ENCODE measurements at places on chromosomes 1 and 21. TPM values are rescaled to one million over a fixed set of nuclear protein-coding genes. Genes with fewer than 3 reads are reported as not detected.
A peak's percentile ranks its signal among the peaks of the same experiment; 100 is the strongest.

DNA sequence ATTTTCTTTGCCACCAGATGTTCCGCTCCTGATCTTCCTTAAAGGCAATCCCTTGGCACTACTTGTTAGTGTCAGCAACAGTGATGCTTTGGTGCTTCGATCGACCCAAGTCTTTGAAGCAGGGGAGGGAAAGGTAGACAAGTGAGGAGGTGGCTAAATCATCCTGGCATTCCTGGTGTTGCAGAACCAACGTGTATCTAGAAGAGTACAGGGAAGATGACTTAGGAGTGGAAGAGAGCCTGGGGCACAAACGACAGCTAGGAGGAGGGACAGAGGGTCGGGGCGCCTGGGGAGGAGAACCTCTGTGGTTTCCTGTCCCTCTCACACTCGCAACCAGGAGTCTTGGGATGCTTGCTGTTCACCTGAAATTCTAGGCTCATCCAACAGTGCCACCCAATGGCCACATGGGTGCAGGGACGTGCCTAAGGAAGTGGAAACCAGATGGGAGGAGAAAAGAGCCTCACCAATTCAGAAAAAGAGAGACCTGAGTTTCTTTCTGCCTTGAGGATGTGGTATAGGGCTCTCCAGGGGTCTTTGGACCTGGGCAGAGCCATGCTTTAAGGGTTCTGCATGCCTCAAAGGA, 9.5 kb upstream of the KCNA2 start:
- DNase-seq, result peak; percentile 35

GRCh38 chr1:192698731-192699130, 62.8 kb downstream of the RGS13 start:
- no peak for DNase-seq

DNA sequence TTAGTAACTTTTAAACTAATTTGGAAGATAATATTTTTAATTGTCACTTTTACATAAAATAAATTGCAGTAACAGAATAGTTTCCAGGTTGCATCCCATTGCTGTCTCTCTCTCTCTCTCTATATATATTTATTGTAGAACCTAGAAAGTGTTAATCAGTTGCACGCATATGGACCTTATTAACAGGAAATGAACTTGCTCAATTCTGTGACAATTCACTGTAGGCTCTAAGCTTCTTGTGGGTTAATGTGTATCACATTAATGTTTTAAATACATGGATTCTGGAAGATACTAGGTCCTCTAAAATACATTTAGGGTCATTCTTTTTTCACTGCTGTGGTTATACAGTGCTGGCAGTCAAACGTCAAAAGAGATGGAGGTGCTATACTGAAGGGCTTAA, 33.1 kb downstream of the LRRC71 start:
- no peak for DNase-seq

DNA sequence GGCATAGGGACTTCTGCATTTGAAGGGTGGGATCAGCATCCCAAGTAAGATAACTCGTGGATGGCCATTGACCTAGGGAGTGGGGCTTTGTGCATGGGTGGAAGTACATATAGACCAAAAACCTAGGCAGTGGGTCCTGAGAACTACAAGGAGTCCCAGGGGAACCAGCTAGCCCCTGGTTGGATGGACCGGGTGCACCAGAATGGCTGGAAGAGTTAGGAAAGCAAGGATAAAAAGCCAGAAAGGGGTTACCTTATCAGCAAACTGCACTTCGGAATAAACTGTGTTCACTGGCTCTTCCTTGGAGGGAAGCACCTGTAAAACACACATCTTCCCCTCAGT, 26.6 kb upstream of the SLAMF6 start:
- DNase-seq, result no peak

DNA sequence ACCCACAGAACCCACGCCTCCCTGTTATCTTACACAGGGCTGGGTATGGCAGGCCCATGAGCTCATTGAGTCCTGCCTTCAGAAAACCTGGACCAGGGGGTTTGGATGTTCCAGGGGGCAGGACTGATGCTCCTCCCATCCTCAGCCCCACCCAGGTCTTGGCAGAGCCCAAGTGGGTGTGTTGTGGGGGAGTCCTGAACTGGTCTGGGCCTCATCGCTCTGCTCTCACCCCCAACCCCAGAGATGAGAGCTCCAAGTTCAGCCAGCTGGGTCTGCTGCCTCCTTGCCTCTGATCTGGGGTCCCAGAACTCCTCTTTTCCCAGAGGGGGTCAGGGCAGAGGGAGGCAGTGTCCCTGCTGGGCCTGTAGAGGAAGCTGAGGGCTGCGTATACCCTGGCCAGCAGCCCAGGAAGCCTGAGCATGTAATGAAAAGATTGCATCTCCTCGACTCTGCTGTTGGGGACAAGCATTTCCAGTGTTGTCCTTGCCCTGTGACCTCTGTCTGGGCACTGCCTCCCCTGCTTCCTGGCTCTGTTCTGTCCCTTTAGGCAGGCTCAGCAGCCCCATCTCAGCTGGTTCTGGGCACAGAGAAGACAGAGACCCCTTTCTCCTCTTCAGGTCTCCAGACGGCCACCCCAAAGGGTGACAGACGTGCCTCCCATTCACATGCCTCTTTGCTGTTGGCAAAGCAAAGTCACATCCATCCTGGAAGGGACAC, 54.7 kb upstream of the EPS8L3 start:
- DNase-seq, result no peak

The CZIB gene
- 90.8 TPM for polyA plus RNA-seq

The DEPDC1 gene
- 16.8 TPM for polyA plus RNA-seq

The ECM1 gene
- 16.0 TPM for polyA plus RNA-seq

Data from left renal cortex interstitium (tissue), 4 donors.